ENCODE measurements at places on chromosomes 3 and 15.

GRCh38 chr3:176521531-176522175, 675.6 kb downstream of the TBL1XR1 start:
- no peak for DNase-seq

- peak; percentile 79 for DNase-seq
These were observed 118.8 kb downstream of the LPP start for GRCh38 chr3:188272481-188273372.

DNA sequence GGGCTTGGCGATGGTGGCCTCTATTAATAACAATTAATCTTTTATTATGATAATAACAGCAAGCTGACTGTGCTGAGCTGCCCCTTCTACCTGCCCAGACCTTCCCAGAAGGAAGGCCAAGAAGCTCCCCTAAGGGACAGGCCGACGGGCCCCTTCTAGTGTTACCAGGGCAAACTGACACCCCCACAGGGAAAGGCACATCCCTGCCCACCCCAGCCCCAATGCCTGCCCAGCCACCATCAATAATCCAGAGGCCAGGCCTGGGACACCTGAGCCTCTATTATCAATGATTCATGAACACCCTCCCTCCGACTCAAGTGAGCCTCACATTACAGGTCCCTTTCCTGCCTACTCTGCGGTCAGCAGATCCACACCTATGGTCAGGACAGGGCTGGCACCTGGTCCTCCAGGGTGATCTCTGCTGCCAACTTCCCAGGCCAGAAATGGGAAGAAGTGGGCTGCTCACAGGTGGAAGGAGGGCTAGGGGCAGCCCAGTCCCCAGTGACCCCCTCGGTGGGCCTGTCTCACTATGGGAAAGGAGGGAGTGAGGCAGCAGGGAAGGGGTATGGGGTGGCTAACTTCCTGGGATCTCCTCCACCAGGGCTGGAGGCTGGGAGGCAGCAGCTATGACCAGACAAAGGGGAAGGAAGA, 1.8 kb downstream of the TWF2 start:
- DNase-seq = no peak

- no peak for DNase-seq
These were observed 70.1 kb downstream of the CCK start for GRCh38 chr3:42195879-42196330.

- no peak for DNase-seq
These were observed 18.6 kb upstream of the SYNM start for GRCh38 chr15:99086327-99086667.

DNA sequence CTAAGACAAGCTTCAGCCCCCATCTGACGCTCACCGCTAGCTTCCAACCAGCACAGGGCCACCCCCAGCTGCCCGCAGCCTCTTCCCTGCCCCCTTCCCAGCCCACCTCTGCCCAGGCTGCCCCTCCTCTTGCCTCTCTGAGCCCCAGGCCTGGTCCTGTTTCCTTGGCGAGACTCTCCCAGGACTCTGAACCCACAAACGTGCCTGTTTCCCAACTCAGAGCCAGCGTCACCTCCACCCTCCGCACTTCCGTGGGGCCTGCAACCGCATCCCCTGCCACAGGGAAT, 35.0 kb downstream of the ZXDC start:
- no peak for DNase-seq

DNA sequence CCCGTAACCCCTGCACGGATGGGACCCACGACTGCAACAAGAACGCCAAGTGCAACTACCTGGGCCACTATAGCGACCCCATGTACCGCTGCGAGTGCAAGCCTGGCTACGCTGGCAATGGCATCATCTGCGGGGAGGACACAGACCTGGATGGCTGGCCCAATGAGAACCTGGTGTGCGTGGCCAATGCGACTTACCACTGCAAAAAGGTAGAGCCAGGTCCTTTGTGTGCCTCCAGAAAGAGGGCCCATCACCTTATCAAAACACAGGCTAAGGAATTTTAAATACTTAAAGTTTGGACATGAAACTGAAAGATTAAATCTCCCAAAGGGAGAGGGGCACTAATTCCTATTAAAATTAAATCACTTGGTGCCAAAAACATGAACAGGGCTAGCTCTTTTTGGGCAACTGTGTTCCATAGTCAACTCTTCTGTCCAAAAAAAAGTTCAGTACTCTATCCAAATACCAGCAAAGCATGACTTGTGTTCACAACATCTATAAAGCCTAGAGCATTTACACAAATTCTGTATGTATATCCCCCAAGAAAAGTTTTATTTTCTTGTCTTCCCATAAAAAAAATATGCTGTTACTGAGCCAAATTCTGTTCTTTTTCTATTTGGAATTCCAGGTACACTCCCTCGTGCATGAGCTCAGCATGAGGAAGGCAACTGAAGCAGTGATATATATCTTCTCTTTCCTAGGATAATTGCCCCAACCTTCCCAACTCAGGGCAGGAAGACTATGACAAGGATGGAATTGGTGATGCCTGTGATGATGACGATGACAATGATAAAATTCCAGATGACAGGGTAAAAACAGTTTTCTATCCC, 9.2 kb downstream of the THBS1 start:
- DNase-seq = no peak

DNA sequence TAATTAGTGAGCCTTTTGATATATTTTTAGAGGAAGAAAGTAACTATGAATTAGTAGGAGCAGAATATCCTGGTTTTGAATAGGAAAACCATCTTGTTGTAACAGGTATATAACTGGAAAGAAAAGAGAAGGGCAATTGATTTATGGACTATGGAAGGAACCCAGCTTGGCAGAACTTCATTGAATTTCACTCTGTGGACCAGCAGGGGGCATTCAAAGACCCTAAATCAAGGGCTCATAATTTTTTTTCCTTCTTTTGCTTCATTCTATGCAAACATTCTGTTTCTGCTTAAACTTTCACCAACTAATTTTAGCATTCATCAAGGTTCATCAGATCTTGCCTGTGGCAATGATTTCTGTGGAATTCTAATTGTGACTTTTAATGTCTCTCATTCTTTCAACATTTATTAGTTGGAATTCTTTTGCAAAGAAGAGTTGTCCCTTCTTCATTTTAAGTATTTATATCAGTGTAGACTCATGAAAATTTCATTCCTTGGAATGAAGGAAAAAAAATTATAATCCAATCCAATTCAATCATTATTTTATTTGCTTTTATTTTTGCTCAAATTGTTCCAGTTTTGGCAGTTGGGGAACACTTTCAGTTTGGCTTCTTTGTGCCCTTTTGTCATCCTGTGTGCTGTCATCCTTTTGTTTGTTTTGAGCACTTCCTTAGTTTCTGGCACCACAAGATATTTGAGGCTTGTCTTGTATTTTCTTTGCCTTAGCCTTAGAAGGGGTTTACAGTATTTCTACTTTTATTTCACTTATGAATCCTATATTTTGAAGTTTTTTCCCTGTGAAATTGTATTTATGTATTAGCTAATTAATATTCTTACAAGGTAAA, 30.4 kb downstream of the NXPE3 start:
- DNase-seq = peak; percentile 53

- no peak for DNase-seq
These were observed 13.8 kb downstream of the PTPN9 start for GRCh38 chr15:75565062-75565970.

DNA sequence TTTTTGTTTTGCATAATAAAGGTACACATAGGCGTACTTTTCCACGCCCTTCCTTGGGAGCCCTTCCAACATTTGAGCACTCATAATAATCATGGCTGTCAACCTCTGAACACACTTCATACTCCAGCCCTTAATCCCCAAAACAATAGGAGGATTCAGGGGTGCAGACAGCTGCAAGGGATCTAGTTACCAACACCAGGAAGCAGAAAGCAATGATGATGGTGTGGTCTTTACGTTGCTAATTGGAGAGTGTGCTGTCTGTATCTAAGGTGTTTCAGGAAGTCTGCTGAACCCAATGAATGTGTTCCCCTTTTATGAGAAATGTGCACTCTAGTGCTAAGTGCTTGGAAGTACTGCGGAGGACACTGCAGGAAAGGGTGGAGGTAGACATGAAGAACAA, 60.3 kb upstream of the PDZRN3 start:
- DNase-seq = no peak

Measured in pons (tissue), 1 donor.